CD4-positive, alpha-beta memory T cell (primary cell): ENCODE measurements at places on chromosomes 1 and 21. TPM values are rescaled to one million over a fixed set of nuclear protein-coding genes. Genes with fewer than 3 reads are reported as not detected.

GRCh38 chr1:22111115-22111514 lies 31.8 kb downstream of the WNT4 start:
- H3K4me3 ChIP-seq: no peak overlapping the region
- peaks cover 3% of the 10 kb centered on the region for H3K4me1 ChIP-seq
- peaks cover 41% of the 10 kb centered on the region for H3K36me3 ChIP-seq
- H3K27ac ChIP-seq: no peak overlapping the region
- no peaks in the 10 kb centered on the region for H3K27me3 ChIP-seq

GRCh38 chr21:37159053-37159776 lies 86.2 kb downstream of the TTC3 start:
- H3K36me3 ChIP-seq: peaks cover 27% of the 10 kb centered on the region
- DNase-seq: no peak
- H3K27me3 ChIP-seq: no peaks in the 10 kb centered on the region
- H3K27ac ChIP-seq: no peak overlapping the region
- no peak overlapping the region for H3K4me3 ChIP-seq
- H3K4me1 ChIP-seq: no peaks in the 10 kb centered on the region

DNA sequence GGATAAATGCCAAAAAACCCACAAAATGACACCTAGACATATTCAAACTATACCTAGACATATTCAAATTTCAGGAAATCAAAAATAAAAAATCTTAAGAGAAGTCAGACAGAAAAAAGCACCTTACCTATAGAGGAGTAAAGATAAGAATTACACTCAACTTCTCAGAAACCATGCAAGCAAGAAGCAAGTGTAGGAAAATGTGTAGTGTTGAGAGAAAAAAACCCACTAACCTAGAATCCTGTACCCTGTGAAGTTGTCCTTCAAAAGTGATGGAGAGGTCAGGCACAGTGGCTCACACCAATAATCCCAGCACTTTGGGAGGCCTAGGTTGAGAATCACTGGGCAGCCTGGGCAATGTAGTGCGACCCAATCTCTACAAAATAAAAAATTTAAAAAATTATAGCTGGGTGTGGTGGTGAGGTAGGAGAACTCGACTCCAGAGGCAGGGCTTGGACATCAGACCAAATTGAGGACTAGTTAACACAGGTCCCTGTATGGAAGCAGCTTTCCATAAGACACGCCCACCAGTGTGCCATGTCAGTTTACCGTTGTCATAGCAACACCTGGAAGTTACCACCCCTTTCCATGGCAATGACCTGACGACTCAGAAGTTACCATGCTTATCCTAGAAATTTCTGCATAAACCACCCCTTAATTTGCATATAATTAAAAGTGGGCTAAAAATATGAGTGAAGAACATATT lies 20.7 kb downstream of the PDIK1L start:
- H3K27me3 ChIP-seq: no peaks in the 10 kb centered on the region
- H3K4me3 ChIP-seq: no peak overlapping the region
- no peaks in the 10 kb centered on the region for H3K36me3 ChIP-seq
- H3K27ac ChIP-seq: no peak overlapping the region

DNA sequence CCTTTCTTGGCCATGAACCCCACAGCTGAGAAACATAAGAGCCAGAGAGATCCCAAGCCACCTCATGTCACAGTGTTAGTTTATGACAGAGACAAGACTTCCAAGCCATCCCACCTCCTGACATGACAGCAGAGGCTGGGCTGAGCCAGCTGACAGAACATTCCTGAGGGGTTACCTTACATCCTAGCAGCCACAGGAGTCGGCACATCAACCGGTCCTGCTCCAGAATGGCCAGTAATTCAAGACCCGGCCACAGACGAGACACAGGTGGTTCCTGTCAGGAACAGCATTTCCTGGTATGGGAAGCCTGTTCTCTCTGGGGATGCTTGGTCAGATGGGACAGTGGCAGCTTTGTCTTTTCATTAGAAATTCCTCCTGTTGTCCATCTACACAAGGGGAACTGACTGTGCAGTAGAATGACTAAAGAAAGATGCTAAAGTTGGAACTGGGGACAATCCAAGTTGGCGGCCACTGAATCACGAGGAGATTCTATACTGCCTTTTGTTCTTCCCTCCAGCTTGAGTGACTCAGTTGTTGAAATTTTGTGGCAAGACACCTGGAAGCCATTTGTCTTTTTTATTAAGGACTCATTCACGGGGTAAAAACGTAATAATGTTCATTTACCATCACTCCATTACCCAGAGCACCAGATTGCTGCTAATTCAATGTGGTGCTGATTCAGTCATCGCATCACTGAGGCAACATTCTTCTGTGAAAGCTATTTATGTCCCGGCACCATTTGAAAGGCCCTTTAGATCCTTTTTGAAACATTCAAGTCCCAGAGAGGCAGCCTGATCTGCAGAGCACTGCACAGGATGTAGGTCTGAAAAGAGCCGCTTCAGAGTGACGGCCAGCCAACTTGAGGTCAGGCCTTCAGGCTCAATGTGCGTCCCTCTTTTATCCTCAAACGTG lies 37.2 kb upstream of the NPL start:
- no peaks in the 10 kb centered on the region for H3K36me3 ChIP-seq
- H3K4me3 ChIP-seq: no peak overlapping the region
- H3K27ac ChIP-seq: no peak overlapping the region
- DNase-seq: no peak
- no peaks in the 10 kb centered on the region for H3K27me3 ChIP-seq

B3GALT2 gene
- polyA plus RNA-seq: 0.21 TPM

OR4F29 gene
- not detected for polyA plus RNA-seq
